ENCODE measurements at places on chromosomes 1 and 21.

DNA sequence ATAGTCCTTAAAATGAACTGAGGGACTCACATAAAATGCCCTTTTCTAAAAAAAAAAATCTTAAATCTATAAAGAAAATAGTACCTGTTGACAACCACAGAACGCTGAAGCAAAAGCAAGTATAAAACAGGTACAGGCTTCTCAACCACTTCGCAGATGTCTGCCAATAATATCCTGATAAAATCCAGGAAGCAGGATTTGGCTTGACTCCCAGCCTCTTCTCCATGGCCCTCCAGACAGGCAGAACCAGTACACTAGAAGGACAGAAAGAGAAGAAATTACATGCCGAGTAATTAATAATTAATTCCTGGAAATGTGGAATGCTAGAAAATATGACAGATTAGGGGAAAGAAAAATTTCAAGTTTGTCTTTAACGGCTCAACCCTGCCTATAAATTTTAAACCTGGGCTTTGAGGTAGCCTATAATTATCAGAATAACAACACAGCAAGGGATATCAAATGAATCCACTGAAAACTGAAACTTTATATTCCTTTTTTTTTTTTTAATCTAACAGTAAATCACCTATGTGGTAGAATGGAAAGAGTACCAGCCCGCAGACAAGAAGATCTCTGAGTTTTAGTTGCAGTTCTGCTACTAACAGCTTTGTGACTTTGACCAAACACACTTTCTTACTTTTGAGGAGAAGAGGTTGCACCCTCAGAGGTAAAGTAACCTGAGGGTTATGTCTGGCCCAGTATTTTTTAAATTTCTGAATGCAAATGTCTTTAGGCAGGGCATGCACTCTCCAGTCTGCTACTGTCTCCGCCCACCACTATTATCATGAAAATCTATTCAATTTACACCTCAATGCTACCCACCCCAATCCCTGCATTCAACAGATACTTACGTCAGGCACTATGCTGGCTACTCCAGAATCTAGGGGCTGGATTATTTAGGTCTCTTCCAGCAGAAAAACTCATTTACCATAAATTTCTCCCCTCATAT is 2.7 kb downstream of the KIAA0319L start:
- no peak for DNase-seq

DNA sequence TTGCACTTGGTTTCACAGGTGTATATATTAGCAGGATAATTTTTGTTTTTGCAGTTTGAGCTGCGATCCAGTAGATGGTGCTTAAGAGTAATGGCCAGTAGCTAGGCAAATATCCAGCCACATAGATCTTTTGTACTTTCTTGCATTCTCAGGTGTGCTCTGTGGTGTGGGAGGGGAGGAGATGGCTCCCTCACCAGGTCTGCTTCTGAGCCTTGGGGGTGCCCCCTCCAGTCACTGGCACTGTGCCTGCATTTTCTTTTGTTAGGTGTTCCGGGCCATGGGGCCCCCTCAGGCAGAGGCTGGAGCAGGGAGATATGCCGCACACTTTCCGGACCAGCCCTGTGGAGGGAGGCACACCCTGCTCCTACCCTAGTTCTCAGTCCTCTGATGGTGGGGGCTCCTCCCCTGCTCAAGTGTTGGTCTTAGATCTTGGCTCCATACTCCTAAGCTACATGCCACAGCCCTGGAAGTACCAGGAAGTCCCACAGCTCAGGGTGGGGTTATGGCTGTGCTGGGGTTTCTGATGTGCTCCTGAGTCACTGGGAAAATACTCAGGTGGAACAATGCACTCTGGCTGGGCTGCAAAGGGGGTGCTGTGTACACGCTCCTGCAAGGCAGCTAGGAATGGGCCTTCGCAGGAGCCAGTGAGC is 197.6 kb upstream of the DMRTA2 start:
- DNase-seq, result no peak

DNA sequence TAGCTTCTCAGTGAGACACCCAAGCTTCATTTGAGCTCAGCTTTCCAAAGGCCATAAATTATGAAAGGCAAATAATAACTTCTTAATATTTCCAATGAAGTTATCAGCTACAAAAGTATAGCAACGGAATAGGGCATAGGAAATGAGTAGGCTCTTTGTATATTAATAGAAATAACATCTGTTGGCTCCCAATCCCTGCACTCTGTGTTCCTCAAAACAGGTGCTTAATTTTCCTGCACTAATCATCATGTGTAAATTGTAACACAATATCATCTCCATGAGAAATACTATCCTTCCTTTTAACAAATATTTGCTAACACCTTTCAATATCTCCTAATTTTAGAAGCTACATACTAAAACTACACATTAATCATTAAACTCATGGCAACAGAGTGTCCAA is 19.2 kb upstream of the IFI44L start:
- no peak for DNase-seq

- no peak for DNase-seq
Measured at GRCh38 chr1:57376041-57376440, 47.8 kb downstream of the DAB1 start.

DNA sequence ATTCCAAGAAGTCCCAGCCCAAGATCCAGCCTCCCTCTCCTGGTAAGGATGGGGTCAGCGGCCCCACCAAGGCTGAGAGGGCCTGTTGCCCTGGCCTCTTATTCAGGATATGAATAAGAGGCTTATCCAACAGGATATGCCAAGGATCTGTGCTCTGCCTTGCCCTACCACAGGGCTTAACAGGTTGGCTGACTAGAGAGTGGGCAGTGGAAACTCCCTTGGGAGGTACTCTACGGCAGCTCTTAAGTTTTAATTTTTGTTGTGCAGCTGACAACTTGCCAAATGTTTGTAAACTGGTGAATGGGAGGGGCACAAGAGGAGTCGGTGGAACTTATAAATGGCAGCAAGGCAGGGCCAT is 16.5 kb upstream of the PIGV start:
- no peak for DNase-seq

DNA sequence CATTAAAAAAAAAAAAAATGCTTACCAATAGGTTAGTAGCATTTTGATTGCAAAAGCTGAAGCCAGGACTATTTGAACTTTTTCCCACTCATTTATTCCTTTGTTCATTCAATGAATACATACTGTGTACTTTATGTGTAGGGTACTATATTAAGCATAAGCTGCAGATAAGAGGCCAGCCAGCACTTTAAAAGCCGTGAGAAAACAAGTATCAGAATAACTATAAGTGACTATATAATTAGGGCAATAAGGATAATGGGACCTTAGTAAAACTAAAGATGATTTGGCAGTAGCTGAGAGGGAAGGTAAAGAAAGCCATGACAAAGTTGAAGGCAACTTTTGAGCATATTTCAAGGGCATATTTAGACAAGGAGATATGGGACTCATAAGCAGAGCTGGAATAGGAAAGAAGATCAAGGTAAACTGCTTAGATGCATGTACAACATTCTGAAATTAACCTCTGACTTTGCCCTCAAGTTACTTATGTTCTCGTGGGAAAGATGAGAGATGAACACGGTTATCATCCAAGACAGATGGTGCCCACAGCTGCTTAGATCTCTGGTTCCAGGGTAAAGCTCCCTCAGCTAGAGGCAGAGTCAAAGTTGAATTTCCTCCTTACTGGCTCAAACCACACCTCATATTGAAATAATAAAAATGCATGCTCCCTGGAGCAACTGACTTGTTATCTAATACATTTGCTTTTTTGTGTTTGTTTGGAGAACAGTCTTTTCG is 44.0 kb upstream of the FMO2 start:
- no peak for DNase-seq

GRCh38 chr1:206921772-206922265 is at the start of gene FCMR:
TSS of gene FCMR (minus strand) at chr1:206921941. CDS start at chr1:206921854, 87 bp downstream.
- no peak for DNase-seq

DNA sequence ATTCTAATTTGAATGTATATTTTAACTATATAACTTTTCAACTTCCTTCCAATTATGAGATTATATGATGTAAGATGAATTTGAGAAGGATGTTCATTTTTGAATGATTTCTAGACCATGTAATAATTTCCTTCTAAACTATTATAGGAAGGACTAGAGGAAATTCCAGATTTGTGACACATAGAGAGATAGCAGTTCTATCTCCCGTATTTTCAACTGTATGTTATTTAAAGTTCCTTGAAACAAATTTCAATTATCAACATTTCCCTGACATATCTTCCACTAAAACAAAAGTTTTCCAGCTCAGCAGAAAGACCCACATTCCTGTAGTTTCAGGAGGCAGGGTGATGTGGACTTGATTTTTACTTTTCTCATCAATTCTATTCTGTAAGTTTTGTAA is 396.7 kb upstream of the C1orf87 start:
- DNase-seq, result no peak

GRCh38 chr1:55305735-55306134 is 90.6 kb upstream of the USP24 start:
- DNase-seq, result no peak

DNA sequence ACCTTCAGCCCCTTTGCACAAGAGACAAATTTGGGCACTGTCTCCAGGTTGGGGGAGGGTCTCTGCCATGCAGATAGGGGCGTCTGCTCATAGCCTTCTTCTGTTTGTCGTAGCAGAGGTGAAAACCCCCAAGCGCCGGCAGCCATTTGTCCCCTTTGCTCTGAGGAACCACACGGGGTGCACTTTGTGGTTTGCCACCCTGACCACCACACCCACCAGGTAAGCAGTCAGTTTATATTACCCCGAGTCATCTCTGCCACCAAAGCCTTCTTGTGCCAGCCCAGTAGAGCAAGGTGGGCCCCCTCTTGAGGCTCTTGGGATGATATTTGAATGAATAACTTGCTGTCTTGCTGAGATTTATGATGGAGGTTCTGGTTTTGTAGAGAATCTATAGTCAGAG is 111.8 kb downstream of the VPS13D start:
- DNase-seq, result no peak

GRCh38 chr1:207313131-207313530 is 8.3 kb upstream of the CD55 start:
- no peak for DNase-seq

DNA sequence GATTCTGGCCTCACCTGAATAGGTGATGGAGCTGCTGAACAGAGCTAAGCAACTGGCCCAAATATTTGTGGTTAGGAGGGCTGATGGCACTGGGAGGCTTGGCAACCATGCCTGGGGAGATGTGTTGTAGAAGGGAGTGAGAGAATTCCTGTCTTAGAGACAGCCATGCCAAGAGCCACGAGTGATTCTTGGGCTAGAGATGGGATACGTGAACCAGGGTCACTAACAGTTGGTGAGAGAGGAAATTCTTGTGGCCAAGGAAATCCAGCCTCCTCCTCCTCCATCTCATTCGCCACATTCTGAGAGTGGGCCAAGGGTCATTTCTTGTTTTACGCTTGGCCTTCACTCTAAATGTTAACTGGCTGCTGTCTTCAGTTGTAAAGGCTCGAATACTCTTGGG is 46.3 kb downstream of the NGF start:
- no peak for DNase-seq

DNA sequence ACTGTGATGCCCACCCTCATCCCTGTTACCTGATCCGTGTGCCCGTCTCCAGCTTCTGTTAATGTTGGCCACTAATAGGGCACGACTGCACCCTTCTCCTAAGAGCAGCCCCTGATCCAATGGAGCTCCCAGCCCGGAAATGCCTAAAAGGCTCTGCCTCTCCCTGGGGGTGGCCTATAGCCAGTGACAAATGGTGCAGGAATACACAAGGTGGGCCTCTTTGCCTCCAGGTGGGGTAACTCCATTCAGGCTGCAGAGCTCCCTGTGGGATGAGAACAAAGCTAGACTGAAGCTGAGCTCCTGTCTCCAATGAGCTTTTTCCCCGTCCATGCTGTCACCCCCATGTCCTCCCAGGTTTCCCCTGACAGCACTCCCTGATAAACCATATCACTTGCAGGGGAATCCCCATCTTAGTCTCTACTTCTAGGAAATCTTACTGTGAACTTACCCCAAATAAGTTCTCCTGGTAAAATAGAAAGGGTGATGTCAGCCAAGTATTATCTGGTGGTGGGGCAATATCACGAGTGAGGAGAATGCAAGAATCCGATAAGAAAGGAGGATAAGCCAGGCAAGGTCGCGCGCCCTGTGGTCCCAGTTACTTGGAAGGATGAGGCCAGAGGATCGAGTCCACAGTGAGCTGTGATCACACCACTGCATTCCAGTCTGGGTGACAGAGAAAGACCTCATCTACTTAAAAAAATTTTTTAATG is 18.6 kb downstream of the S100A7A start:
- DNase-seq, result no peak

- no peak for DNase-seq
Measured at GRCh38 chr1:6674771-6675170, 26.8 kb downstream of the DNAJC11 start.

DNA sequence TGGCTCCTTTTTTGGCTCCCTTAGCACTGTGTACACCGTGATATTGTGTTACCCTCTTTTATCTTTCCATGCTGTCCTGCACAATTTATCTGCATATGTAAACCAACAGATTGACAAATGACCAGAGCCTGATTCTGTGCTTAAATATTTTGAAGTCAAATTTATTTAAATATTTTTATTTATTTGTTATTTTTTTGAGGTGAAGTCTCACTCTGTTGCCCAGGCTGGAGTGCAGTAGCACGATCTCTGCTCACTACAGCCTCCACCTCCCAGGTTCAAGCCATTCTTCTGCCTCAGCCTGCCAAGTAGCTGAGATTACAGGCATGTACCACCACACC is 12.8 kb downstream of the PMF1 start:
- DNase-seq, result no peak

DNA sequence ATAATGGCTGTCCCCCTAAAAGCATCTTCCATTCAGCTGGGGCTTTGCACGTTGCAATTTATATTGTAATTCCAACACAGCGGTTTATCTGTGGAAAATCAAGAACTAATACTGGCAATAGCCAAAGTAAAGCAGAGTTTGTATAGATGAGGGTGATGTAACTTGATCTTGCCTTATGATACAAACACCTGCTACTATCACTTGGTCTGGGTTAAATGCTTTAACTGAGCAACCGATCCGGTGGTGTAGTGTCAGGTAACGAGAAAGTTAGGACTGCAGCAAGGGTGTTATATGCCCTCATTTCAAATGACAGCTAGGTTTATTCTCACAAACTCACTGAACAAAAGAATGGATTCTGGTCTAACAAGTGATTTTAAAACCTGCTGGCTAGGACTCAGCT is 47.3 kb upstream of the PLPPR4 start:
- DNase-seq, result no peak

- no peak for DNase-seq
Measured at GRCh38 chr1:158794247-158794646, 13.2 kb upstream of the OR6N2 start.

GRCh38 chr21:34091032-34091431 is 17.7 kb downstream of the MRPS6 start:
- no peak for DNase-seq

- DNase-seq, result no peak
Measured at GRCh38 chr1:55775007-55775406, 559.8 kb upstream of the USP24 start.

GRCh38 chr1:31750858-31751510 is 13.2 kb downstream of the ADGRB2 start:
- DNase-seq, result no peak
